Hematopoietic multipotent progenitor cell (in vitro differentiated cells): ENCODE measurements at places on chromosomes 1 and 21.

DNA sequence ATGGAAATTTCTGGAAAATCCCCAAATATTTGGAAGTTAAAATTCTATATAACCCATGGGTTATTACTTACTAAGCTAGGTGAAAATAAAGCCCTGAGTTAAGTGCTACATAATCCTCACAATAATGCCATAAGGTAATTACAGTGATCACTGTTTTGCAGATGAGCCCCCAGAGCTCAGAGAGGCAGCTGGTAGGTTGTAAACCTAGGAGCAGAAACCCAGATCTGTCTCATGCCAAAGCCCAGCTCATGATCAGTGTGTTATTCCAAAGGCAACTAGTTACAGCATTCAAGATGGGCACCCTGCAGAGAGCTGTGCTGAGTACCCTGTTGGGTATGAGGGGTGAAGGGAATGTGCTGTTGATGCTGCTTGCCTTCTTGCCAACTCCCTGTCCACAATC is 10.8 kb upstream of the MYOG start:
- no peak for DNase-seq

GRCh38 chr1:77434967-77435366 is 153.1 kb downstream of the AK5 start:
- peak; percentile 74 for DNase-seq

DNA sequence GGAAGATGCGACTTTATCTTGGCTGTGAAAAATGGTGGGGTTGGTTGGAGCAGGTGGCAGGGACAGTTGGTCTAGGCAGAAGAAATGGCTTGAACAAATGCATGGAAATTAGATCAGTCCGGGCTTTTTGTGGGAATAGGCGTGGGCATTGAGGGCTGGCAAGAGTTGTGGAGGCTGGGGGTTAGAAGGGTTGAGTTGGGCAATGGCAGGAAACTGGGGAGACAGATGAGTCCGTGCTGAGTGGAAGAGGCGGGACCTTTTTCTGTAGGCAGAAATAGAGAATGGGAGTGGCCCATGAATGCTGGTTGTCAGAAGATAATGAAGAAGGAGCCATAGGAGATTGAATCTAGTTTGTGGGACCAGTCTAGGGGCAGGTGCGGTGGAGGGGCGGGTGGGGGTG is 6.9 kb downstream of the PDPN start:
- no peak for DNase-seq

GRCh38 chr1:64065571-64065970 is 137.9 kb upstream of the UBE2U start:
- no peak for DNase-seq

DNA sequence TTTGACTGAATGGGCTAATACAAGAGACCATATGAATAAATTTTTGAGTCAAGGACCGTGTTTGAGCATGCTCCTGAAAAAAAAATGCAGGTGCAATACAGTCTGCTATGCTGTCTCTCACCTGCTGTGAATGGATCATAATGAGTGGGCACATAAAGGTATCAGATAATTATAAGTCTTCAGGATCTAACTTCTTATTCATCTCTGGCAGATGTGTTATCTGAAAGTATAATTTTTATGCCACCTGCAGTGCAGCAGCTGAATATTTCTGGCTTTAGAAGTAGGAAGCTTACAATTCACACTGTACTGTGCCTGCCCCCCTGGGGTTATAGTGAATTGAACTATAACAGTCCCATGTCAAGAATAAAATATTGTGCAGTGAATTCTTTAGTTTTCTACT is 333.3 kb downstream of the MRPL39 start:
- DNase-seq: no peak
